ENCODE measurements at places on chromosomes 2 and 18. TPM values are rescaled to one million over a fixed set of nuclear protein-coding genes. Genes with fewer than 3 reads are reported as not detected.

DNA sequence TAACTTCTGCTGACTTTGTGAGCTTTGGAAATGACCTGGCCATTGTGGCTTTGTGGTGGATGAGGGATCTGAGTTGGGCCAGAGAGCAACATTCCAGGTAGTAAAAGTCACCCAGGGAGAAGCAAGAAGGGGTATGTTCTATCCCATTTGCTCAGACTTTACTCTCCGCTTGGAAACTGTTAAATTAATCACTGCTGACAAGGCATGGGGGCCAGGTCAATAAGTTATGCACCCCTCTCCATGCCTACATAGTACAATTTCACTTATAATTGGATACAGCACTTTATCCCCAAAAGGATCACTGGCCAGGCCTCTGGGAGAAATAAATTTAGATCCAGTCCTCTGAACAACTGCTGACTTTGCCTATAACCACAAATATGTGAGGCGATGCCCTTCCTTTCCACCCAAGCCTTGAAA, 92.1 kb downstream of the RPRM start:
- DNase-seq, result no peak

GRCh38 chr18:13319629-13320028, 101.1 kb downstream of the LDLRAD4 start:
- no peak for DNase-seq

ALPP gene
- not detected for polyA plus RNA-seq

RBM44 gene
- polyA plus RNA-seq, result 0.34 TPM

DNA sequence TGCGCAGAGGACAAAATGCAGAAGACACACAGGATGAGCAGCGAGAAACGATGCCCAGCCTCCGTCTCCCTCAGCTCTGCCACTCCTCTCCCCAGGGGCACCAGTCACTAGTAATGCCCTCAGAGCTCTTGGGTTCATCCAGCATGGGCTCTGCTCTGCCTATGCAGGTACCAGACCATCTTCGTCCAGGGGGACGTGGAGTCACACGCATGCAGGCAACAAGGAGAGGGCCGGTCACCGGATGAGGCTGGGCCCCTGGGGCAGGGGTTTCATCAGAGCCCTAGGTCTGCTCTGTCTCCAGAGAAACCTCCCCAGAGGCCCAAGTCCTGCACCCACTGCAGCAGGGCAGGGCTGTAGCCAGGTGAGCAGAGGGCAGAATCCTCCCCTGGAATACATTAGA, 23.9 kb downstream of the RAB31 start:
- no peak for DNase-seq

FLACC1 gene
- 0.63 TPM for polyA plus RNA-seq

FTCDNL1 gene
- polyA plus RNA-seq, result 1.4 TPM

Measured in urinary bladder (tissue), 4 donors.